Adrenal gland (tissue), 19 donors: ENCODE measurements at places on chromosomes 1 and 21.

DNA sequence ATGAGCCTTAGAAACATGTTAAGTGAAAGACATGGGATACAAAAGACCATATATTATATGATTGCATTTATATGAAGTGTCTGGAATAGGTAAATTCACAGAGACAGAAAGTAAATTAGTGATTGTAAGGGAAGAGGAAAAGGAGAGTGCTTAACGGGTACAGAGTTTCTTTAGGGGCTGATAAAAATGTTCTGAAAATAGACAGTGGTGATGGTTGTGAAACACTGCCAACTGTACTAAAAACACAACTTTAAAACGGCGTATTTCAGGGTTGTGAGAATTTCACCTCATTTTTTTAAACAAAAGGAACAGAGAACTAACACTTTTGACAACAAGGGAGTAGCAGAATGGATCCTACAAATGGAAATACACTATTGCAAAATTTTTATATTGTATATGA is 13.4 kb downstream of the COP1 start:
- no peak overlapping the region for H3K27ac ChIP-seq
- no peak overlapping the region for H3K4me3 ChIP-seq
- H3K4me1 ChIP-seq: peaks cover 14% of the 10 kb centered on the region
- no peaks in the 10 kb centered on the region for H3K27me3 ChIP-seq
- no peaks in the 10 kb centered on the region for H3K36me3 ChIP-seq

- H3K27ac ChIP-seq: no peak overlapping the region
- no peaks in the 10 kb centered on the region for H3K27me3 ChIP-seq
- DNase-seq: no peak
- no peaks in the 10 kb centered on the region for H3K36me3 ChIP-seq
These were observed 20.3 kb downstream of the TIPRL start for GRCh38 chr1:168199056-168199455.

GRCh38 chr1:226233293-226233692 is 9.8 kb downstream of the MIXL1 start:
- no peaks in the 10 kb centered on the region for H3K36me3 ChIP-seq
- no peak for DNase-seq
- no peaks in the 10 kb centered on the region for H3K27me3 ChIP-seq
- H3K4me3 ChIP-seq: no peak overlapping the region
- no peaks in the 10 kb centered on the region for H3K4me1 ChIP-seq
- no peak overlapping the region for H3K27ac ChIP-seq

- no peaks in the 10 kb centered on the region for H3K36me3 ChIP-seq
- no peak overlapping the region for H3K27ac ChIP-seq
- H3K4me1 ChIP-seq: no peaks in the 10 kb centered on the region
- no peaks in the 10 kb centered on the region for H3K27me3 ChIP-seq
These were observed 61.8 kb upstream of the PTGFRN start for GRCh38 chr1:116847688-116848531.

- H3K4me3 ChIP-seq: no peak overlapping the region
- H3K36me3 ChIP-seq: no peaks in the 10 kb centered on the region
- no peak for DNase-seq
- H3K27ac ChIP-seq: no peak overlapping the region
- no peaks in the 10 kb centered on the region for H3K4me1 ChIP-seq
These were observed 7.8 kb upstream of the ZNF691 start for GRCh38 chr1:42838482-42839190.

DNA sequence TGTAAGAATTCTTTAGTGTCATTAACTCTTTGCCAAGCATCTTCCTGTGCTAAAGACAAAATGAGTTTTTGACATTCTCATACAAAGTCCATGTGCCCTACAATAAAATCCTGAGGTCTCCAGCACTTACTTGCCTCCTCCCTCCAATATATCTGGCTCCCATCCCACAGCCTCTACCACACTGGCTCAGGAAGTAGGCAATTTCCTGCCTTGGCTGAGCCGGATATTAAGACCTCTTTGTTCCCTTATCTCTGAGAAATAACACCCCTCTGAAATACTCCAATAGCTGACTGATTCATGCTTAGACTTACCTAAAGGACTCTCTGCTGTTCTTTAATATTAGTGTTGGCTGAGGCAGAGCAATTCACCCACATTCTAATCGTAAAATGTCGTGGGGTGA is 37.6 kb upstream of the GORAB start:
- H3K27ac ChIP-seq: no peak overlapping the region
- no peaks in the 10 kb centered on the region for H3K36me3 ChIP-seq
- DNase-seq: peak; percentile 24
- H3K27me3 ChIP-seq: no peaks in the 10 kb centered on the region
- H3K4me1 ChIP-seq: peaks cover 6% of the 10 kb centered on the region

GRCh38 chr1:65478379-65479026 is 58.0 kb downstream of the LEPR start:
- no peaks in the 10 kb centered on the region for H3K4me1 ChIP-seq
- H3K4me3 ChIP-seq: no peak overlapping the region
- H3K27ac ChIP-seq: no peak overlapping the region
- DNase-seq: no peak

DNA sequence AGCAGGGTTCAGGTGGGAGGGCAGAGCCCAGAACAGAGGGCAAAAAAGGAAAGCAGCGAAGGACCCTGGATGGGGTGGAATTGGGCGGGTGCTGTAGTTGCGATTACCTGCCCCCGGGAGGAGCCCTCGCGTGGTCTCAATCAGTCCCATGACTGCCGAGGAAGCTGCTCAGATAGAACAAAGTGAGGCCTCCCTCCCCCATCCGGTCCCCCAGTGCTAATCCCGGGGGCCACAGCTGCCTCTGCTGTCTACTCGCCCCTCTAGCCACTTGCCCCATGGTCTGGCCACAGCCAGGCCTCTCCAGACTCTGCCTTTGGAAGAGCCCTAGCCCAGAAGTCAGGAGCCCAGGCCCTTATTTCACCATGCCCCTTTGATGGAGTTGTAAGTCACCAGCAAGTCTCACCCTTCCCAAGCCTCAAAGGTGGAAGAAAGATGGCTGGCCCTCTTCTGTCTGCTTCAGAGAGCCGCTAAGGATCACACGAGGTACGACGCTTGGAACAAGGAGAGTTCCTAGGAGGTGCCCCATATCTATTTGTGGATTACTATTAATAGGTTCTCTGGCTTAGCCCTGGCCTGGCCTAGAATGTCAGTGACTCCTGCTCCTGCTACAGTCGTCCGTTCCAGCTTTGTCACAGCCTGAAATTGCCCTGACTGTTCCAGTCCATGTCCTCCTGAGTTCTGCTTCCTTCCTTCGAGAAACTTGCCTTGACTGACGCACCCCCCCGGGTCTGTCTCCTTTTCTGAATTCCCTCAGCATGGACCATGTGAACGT is 16.4 kb downstream of the ECHDC2 start:
- no peak overlapping the region for H3K27ac ChIP-seq
- H3K36me3 ChIP-seq: no peaks in the 10 kb centered on the region
- DNase-seq: no peak
- H3K4me1 ChIP-seq: no peaks in the 10 kb centered on the region
